Fibroblast of the conjunctiva (primary cell): ENCODE measurements at places on chromosomes 2 and 18.

DNA sequence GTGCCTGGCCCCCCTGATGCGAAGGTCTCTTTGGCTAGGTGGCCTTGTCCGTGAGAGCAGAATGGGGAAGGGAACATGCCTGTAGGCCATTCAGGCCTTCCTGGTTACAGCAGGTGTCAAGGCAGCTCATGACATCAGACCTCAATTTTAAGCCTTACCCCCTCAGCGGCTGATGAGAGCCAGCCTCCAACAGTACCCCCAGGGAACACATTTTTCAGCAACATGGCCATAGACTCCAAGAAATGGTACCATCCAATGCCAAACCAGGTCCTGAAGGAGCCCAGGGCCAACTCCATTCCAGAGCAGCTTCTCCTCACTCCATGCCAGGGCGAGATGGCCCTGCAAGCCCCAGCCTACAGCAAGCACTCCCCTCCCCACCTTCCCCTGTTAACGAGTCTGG lies 199.2 kb downstream of the SMAD2 start:
- DNase-seq = no peak

DNA sequence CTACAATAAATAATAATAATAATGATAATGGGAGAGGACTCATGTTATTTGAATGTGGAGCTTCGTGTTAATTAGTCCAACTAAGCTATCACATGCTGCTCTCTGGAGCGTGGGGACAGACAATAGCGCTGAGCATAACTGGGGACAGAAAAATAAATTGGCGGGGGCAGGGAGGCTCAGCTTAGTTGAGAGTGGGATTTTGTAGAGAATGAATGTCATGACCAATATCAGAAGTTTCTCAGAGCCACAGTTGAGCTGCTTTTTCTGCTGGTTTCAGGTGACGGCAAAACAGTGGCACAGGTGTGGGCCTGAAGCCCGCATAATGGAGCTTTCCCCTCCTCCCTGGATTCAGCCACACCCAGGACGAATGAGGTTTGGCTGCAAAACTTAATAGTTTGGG lies 111.1 kb upstream of the CAB39 start:
- no peak for DNase-seq

- DNase-seq = no peak
Observed at GRCh38 chr2:240235149-240235803, 94.8 kb upstream of the OTOS start.

DNA sequence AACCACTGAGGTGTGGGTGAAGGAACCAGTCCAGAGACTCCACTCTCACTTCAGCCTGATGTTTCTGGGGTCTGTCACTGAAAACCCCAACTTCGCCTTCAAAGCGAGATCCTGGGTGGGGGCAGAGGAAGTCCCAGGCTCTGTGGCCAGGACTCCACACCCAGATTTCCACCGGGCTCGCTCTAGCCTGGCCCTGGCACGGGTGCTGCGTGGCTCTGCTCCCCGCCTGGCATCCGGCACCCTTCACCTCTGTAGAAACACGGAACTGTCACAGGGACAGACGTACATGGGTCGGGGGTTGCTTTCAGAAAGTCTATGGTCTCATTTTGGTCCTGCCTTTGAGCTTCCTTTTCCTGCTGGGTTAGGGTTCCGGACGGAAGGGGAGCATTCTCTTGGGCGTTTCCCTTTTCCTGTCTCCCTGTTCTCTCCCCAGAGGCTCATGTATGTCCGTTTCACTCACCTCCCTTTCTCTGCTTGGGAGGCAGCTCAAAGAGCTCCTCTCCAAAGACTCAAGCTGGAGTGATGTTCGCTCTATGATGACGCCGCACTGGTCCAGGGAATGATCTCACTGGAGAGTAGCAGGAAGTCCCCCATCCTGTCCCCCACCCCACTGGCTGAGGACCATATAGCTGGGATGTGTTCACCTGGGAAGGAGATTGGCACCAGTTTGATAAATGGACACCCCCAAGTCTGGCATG lies 41.5 kb downstream of the ODC1 start:
- no peak for DNase-seq

GRCh38 chr18:77433076-77433475 lies 183.4 kb downstream of the GALR1 start:
- no peak for DNase-seq

- no peak for DNase-seq
Observed at GRCh38 chr2:27095745-27096651, 9.4 kb downstream of the KHK start.

GRCh38 chr2:46984642-46985476 lies 69.3 kb upstream of the MCFD2 start:
- DNase-seq = peak; percentile 90

GRCh38 chr2:121501031-121501430 lies 29.6 kb upstream of the RNU4ATAC start:
- peak; percentile 64 for DNase-seq

DNA sequence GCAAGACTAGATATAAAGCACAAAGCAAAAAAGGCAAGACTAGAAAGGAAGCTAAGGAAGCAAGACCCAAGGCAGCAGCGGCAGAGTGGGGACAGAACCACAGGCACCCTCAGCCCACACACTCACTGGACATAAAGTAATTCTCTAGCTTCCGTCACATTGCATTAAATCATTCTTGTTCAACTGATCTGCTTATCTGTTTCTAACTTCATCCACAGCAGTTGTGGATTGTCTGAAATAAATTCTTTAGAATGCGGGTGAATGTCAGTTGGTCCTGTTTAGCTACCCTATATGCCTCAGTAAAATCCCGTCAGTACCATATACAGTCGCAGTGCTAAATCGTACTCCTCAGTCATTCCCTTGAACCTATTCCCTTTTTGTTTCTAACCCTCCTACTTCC lies 183.2 kb upstream of the SLC39A10 start:
- no peak for DNase-seq

DNA sequence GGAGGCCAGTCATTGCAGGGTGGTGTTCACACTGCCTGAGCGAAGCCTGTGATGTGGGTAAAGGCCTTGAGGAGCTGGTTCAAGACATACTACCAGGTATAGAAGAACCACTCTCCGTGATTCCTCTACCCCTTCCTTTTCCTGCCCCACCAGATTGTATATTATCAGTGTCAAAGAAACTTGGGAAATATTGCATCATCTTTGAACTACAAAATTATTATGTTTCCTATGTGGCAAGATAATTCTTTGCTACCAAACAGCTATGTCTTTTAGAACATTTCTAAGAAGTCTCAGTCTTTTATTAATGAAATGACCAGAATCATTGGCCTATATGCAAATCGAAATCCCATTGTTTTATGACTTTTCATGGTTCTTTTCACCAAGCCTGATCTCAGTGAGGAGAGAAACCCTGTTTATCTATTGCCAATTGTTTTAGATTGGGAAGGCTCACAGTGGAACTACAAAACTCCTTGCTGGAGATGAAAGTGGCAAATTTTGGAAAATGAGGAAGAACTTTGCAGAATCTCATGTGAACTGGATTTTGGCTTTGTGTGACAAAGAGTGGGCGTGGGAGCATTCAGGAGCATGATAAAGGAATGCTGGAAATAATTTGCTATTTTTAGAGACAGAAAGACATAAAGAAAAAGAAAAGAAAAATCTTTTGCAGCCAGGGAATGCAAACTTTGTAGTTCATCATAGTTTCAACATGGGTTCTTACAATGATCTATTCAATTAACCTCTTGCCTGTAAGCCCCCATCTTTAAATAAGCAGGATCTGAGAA lies 286.9 kb downstream of the INSIG2 start:
- no peak for DNase-seq

- DNase-seq = peak; percentile 87
Observed at GRCh38 chr2:129929321-129930290, 49.9 kb upstream of the RAB6C start.

DNA sequence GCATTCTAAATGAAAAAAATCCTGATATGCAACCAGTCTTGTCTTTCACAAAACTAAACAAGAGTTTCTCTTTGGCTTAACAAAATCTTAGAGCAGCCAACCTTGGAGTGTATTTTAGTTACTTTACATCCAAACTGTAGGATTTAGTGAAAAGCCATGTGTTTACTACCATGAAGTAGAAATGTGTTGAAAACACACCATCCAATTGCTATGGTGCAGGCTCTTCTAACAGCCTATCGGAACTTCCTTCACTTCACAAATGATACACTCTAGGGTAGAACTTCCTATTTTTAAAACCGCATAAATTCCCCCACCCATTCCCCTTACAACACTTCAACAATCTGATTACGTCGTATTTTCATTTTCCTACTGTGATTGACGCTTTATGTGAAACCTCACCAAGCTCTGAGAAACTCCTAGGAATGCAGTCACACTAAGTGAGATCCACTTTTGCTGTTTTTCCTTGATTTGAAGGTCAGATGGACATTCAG lies 74.4 kb upstream of the MAP4K4 start:
- DNase-seq = no peak

DNA sequence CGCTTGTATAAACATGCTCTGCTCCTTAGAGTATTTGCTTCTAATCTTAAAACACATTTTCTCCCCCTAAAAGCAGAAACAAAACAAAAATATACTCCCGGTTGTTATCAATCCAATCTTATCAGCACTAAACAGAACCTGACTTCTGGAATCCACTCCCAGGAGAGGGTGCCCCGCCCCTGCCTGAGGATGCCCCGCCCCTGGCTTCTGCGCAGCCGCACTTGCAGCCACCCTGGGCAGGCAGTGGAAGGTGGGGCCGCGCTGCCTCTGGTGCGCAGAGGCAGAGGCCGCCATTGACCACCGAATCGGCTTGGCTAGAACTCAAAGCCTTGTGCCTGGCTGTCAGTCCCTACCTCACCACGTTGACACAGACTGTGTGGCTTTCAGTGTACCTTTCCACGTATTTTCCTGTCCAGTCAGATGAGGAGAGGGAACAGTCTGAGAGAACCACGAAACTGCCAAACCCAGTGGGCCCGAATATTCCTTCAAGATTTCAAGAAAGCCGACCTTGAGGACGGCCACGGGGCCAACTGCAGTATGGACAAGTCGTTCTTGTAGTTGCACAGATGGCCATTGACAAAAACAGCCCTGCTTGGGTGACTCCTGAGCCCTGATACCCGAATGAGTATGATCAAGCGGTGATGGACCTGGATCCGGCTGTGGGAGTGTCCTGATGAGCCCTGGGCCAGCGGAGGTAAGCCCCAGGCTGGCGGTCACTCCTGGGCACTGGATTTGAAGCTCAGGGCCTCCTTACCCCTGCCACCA lies 46.2 kb upstream of the ARHGAP28 start:
- DNase-seq = no peak

DNA sequence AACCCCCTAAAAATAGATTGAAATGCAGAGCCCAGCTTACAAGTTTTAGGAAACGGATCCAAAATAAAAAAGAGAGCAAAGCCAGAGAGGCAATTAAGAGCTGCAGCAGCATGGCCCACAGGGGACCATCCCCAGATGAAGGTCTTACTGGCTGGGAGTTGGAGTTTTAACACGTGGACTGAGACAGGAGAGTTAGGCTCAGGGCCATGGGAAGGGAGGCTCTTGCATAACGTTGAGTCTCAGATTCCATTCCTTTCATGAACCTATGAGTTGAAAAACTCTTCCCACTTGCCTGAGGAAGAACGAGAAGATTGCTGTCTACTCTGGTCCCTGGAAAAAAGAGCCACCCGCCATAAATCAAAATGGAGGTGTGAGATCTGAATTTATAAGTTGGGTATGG lies 101.8 kb upstream of the NDUFV2 start:
- DNase-seq = peak; percentile 43

DNA sequence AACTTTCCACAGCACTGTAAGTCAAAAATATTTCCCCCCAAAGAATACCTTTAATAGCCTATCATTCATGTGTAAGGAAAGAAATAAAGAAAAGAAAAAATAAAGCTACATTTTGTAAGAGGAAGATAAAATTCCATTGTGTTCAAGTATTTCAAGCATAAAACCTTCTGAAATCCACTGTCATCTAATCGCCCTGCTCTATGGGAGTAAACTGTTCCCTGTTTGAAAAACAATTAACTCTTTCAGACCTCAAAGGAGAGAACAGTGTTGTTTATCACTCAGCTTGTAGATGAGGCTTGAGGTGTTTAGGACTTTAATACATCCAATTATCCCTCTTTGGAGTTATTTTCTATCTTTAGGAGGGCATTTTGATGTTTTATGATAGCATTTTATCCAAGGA lies 112.2 kb upstream of the REG3G start:
- DNase-seq = no peak

DNA sequence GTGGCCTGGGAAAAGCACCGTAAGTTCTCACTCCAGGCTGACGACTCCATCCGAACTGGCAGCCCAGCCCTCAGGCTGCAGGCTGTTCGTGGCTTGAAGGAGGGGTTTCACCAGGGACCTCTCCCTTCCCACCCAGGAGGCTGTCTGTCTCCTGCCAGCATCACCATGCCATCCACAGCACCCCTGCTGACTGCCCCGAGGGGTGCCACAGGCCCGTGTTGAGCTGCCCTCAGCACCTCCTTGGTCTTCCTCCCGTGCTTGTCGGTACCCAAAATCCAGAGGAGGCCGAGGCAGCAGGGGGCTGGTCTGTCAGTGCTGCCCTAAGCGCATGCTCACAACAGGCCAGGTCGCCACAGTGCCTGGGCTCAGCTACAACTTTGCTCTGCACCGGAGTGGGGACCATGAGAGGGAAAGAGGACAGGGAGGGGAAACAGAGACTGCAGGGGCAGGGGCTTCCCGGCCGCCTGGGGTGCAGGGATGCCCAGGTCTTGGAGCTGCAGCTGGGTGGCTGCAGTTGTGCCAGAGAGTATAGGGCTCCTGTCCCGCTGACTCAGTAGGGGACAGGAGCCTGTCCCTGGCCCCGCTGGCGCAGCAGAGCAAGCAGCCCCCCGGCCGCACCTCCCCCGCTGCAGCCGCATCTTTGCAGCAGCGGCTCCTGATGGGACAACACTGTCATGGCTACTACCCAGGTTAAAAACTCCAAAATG lies 963.7 kb upstream of the CRIM1 start:
- DNase-seq = no peak

DNA sequence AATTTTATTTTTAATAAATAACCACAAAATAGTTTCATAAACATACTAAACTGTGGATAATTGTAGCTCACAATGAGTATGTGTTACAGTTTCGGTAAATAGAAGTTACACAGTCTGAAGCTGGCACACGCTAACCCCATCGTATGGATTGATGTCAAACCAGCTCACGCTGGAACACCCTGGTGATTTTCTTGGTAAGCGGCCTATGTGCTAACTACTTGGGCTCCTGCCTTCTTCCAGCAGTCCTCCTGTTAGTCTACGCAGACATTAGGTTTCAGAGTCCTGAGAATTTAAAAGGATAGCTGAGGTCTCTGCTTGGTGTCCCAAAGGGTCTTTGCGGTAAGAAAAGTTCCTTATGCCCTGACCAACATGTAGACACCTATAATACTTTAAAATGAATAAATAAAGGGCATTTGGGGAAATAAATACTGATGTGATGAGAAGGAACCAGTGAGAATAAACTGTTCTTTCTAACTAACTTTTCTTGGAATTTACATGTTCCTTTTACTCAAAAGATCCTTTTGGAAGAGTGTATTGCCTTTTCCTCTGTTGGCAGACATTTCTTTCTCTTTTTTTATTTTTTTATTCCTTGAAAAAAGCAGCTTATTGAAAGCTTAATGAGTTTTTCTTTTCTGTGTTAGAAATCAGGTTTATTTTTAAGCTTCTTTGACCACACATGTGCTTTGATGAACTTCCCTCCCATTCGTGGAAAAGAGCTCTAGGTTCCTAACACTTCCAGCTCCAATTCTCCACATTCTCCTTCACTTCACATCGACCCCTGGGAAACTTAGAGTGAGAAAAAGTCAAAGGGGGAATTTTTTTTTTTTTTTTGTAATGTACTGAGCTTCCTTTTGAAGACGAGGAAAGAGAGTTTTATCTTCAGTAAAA lies 322.2 kb downstream of the IRS1 start:
- no peak for DNase-seq

- DNase-seq = no peak
Observed at GRCh38 chr18:56323673-56324072, 314.7 kb downstream of the TXNL1 start.

GRCh38 chr18:6022845-6023244 lies 127.5 kb upstream of the TMEM200C start:
- peak; percentile 21 for DNase-seq
